ENCODE measurements at places on chromosomes 13 and 19.

DNA sequence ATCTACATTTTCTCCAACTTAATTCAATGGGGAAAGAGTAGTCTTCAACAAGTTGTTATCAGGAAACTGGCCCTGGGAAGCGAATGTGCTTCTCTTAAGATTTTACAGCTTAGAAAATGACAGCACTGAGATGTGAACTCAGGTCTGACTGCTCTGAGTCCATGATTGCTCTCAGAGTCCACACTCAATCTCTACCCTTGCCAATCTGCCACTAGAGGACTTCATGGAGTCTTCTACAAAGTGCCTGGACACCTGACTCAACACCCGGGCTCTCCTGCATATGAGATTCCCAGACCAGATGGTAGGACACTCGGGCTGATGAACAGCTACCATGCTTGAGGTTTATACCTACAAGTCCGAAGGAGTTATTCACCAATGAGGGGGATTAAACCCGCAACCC, 74.8 kb downstream of the ABCC4 start:
- DNase-seq, result no peak

- no peak for DNase-seq
These were observed 160.3 kb downstream of the KCTD15 start for GRCh38 chr19:33956941-33957340.

DNA sequence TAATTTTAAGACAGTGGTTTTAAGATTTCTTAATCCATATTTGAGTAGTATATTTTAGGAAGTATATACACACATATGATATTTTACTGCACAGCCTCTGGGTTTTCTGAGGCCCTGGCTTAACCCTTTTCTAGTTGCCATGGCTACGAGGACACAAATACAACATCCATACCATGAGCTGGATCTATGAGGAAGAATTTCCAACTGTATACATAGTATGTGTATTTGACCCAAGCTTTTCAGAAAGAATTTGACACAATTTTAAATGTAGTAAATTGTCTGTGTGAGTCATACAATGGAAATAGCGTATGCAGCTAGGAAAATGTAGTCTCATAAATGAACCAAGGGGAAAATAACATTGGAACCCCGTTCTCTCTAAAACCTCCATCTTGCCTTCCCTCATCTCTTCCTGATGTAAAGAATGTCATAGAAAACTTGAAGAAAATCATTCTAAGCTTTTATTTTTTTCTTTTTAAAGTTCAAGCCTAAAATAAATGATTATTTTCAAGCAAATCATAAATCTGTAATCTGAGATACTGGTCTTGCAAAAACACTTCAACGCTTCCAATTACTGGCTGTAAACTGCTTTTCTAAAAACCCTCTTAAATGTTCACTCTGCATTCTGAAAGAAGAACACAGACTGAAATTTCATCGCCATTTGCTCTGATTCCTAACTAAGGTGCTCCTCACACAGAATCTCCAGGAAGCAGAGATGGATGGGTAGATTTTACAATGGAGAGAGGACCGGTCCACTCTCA, 172.4 kb downstream of the LACC1 start:
- DNase-seq, result no peak

GRCh38 chr19:16581145-16581970, 9.1 kb upstream of the SLC35E1 start:
- DNase-seq, result no peak

GRCh38 chr13:101399365-101399764, 16.9 kb downstream of the NALCN start:
- no peak for DNase-seq

GRCh38 chr13:52091473-52091872, 37.4 kb downstream of the NEK5 start:
- DNase-seq, result no peak
